ENCODE measurements at places on chromosomes 5 and 9.

- DNase-seq, result no peak
Measured at GRCh38 chr9:93051680-93052089, 6.8 kb upstream of the SUSD3 start.

- no peak for DNase-seq
Measured at GRCh38 chr5:27353970-27354369, 315.6 kb upstream of the CDH9 start.

DNA sequence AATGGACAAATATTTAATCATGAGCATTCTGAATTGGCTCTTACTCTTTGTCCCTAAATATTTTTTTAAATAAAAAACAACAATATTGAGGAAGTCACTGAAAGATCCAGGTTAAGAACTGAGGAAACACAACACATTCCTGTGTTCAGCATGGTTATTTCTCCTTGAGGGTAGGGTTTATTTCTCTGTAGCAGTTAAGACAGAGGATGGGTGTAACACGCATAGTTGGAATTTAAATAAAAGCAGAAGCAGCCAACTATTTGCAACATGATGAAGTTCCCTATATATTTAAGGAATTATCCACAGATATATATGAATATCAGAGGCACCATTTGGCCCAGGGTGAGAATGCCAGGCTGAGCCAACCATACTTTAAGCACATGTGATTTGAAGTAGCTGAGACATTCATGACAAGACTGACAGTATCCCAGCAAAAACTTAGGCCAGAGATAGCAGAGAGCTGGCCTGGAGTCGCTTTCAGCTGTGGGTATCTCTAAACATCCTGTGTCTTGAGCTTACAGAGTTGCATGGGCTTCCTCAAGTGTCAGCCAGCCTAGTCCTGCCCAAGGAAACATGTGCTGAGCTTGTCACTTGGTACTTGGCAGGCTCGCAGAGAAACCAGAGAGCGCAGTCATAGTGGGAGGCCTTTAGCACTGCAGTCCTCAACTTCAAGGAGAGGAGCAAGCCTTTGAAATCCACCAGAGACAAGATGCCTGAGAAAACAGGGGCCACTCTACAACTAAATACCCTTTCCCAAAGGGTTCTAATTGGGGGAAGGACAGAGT lies 43.6 kb downstream of the SEMA5A start:
- no peak for DNase-seq

DNA sequence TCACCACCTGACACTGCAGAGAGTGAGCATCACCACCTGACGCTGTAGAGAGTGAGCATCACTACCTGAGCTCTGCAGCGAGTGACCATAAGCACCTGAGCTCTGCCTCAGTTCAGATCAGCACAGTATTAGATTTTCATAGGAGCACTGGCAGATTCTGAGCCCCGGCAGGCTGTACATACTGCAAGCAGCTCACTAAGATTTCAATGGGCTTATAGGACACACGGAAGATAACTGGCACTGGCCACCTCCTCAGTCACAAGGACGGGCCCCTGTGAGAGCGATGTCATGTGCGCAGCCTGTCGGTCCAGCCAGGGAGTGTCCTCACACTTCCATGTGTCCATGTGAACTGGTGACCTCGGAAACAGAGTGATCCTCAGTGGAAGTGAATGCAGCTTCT lies 153.5 kb upstream of the IRX2 start:
- no peak for DNase-seq

- DNase-seq, result no peak
Measured at GRCh38 chr5:144125163-144125726, 45.2 kb downstream of the YIPF5 start.

- DNase-seq, result no peak
Measured at GRCh38 chr5:124736082-124736804, 10.2 kb downstream of the ZNF608 start.

DNA sequence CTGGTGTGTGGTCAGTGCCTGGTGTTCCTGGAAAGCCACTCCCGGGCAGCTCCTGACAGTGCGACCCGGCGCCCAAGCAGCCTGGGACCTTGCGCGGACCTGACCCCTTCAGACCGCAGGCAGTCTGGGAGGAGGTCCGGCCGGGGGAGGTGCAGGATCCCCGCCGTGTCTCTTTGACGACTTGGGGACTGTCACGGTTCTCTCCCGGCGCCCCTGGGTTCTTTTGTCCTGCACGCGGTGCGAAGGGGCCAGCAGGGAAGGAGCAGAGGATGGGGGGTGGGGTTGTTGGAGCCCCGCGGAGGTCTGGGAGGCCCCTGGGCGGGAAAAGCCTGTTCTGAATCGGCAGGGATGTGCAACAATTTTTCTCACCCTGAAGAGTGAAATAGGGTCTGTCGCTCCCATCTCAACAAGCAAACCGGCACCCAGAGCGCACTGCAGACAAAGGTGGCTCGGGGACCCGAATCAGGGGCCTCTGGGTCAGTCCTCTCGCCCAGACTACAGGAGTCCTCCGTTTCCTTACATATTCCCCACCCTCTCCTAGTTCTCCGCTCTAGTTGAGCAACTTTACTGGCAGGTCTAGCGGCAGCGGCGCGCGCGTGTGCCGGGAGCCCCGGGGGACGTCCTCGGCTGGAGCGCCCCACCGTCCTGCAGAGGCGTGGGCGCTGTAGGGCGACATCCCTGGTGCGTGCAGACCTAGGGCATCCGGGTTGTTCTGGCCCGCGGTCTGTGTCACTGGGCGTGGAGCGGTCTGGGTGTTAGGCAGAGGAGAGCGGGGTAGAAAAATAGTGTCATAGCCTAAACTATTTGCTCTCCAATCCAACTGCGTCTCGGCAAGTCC lies 1.2 kb downstream of the VCAN start:
- DNase-seq, result no peak

- no peak for DNase-seq
Measured at GRCh38 chr5:154743812-154744211, 11.4 kb upstream of the LARP1 start.

DNA sequence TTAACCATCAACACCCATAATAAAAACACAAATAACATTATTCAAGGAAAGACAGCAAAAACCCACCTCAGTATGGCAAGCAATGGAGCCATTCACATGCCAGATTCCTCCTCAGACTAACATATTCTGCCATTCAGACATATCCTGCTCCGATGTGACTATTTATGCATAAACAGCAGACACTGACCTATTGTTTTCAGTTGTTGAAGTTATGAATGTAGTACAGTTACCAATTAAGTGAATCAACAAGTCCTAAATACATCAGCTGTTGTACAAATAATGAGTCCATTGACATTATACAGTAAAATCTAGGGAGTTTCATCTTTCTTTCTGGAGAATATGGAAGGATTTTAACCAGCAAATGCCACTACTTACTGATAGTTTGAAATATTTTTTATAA lies 131.7 kb downstream of the DENND1A start:
- no peak for DNase-seq

All from effector CD8-positive, alpha-beta T cell (primary cell).